ENCODE measurements at places on chromosomes 12 and 14.

DNA sequence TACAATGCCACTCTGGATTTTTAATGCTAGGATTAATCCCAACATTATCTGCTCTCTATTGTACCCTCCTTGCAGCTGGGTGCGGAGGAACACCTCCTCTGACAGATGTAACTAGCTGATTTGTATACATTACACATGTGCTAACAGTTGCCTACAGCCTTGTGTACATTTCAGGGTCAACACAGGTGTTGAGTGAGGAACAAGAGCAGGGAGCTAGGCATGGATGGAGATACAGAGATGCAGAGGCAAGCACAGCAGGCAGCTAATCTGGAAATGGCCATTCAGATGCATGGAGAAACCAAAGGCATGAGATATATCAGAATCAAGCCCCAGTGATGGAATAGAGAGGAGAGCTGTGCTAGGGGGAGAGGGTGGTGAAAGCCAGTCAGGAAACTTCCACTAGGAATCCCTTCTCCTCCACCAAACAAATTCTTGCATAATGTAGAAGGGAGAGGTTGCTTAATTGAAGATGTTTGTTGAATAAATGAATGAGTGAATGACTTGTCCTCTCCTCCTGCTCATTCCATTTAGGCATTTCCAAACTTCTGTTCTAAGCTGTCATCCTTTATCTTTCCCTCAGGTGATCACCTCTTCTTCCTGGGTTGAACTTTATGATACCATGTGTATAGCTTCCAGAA, 313.2 kb downstream of the ATP23 start:
- no peak for DNase-seq

GRCh38 chr14:71116568-71117122, 209.4 kb downstream of the PCNX1 start:
- DNase-seq = no peak

GRCh38 chr14:51458563-51458955, 193.2 kb upstream of the FRMD6 start:
- DNase-seq = peak; percentile 43

DNA sequence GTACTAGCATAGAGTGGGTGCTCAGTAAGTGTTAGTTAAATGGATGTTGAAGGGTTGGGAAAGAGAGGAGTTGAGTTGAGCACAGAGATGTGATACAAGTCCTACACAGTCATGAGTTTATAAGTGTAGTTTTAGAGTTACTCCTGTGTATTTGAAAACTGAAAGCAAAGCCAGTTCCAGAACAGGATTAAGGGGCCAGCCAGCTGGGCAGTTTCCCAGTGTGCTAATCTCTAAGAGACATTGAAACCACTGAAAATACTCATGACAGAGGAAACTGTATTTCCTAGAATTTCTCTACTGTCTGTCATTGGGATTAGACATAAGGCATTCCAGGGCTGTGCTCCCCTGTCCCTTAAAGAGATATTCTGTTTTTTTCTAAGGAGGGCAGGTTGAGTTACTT, 101.0 kb downstream of the DERA start:
- peak; percentile 43 for DNase-seq

GRCh38 chr14:61417141-61417540, 95.8 kb downstream of the PRKCH start:
- DNase-seq = no peak

DNA sequence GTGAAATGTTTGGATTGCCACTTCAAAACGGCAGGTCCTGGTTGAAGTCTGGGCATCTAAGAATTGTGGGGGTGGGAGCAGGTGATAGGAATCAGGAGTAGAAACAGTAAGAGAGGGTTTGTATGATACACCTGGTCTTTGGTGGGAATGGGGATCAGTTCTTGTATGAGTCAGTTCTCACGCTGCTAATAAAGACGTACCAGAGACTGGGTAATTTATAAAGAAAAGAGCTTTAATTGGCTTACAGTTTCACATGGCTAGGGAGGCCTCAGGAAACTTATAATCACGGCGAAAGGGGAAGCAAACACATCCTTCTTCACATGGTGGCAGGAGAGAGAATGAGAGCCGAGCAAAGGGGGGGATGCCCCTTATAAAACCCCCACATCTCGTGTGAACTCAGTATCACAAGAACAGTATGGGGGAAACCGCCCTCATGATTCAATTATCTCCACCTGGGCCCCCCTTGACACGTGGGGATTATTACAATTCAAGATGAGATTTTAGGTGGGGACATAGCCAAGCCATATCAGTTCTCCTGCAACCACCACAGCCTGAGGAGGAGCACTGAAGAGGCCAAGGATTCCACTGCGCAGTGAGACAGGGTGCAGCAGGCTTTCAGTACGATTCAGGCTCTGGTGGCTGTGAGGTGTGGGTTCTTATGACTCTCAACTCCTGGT, 52.1 kb downstream of the DRAM1 start:
- no peak for DNase-seq

DNA sequence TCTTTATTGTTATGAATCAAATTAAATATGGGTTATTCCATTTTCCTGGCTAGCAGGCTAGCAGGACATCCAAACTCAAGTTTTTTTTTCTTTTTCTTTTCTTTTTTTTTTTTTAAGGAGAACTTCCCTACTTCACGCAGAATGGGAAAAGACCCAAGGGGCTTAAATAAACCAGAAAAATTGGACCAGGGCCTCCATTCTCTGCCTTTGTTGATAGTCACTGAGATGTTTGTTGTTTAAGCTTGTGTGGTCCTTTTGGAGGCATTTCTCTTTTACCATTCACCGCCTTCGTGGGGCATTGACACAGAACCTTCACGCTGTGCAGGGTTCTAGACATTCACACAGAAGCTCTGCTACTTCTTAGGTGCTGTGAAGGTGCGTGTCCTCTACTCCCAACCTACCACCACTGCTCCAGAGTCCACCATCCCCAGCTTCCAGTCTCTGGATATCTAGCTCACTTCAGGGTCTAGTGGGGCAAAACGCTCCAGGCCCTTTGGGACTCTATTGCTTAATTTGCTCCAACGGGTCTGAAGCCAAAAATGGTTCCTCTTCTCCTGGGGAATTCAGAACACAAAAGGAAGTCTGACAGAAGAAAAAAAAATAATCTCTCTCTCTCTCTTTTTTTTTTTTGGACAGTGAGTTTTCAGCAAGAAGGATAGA, 301.3 kb downstream of the AEBP2 start:
- DNase-seq = no peak

GRCh38 chr12:22190969-22191368, 143.5 kb downstream of the ST8SIA1 start:
- DNase-seq = no peak

DNA sequence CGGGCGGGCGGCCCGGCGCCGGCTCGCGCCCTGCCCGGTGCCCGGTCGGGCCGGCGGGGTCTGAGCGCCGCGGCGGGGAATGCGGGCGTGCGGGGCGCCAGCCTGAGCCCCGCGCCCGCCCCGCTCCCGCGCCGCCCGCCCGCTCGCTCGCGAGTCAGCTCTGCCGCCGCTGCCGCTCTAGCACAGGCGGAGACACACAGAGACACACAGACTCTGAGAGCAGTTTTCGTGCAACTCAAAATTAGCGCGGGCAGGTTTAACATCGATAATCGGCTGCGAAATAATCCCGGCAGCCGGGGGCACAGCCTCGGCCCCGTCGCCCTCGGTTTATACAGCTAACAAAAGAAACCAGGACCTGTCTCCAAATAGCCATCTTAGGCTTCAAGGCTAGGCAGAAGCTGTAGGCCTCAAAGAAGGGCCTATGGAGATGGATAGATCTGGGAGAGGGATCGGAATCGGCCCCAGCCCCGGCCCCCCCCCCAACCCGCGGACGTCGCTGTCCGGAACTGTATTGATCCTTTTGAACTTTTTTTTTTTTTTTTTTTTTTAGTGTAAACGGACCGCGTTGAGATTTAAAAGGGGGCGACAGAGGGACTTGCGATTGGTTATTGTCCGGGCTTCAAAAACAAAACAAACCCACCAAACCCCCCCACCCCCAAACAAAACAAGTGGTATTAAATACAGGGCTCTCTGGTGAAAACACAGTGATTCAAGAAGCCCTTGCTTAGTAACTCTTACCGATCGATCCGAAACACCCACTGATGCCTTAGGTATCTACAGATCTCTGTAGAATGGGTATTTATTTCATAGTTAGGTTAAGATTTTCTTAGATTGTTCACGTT, 1.1 kb downstream of the ARID2 start:
- peak; percentile 45 for DNase-seq

- DNase-seq = no peak
These were observed 365.4 kb upstream of the ATP2B1 start for GRCh38 chr12:90074086-90074485.

- DNase-seq = no peak
These were observed 615.2 kb downstream of the RPS29 start for GRCh38 chr14:48970943-48971342.

- DNase-seq = peak; percentile 90
These were observed 282.4 kb downstream of the ZFP36L1 start for GRCh38 chr14:68510201-68511128.

DNA sequence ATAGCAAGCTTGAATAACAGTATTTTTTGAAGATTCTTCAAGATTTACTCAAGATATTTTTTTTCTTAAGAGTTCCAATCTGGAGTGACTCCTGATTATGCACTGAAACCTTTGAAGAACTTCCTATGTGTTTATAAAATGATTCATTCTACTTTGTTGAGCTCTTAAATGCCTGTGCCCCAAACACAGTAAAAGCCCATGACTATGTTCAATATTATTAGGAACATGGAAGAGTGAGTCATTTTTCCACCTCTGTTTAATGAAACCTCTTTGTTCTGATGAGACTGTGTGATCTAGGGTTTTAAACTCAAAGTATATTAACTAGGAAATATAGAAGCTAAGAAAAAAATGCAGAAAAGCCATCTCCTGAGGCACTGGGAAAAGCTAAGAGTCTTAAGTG, 415.0 kb upstream of the FBXO33 start:
- no peak for DNase-seq

GRCh38 chr14:52553671-52554575, 1.3 kb downstream of the GPR137C start:
- peak; percentile 53 for DNase-seq

DNA sequence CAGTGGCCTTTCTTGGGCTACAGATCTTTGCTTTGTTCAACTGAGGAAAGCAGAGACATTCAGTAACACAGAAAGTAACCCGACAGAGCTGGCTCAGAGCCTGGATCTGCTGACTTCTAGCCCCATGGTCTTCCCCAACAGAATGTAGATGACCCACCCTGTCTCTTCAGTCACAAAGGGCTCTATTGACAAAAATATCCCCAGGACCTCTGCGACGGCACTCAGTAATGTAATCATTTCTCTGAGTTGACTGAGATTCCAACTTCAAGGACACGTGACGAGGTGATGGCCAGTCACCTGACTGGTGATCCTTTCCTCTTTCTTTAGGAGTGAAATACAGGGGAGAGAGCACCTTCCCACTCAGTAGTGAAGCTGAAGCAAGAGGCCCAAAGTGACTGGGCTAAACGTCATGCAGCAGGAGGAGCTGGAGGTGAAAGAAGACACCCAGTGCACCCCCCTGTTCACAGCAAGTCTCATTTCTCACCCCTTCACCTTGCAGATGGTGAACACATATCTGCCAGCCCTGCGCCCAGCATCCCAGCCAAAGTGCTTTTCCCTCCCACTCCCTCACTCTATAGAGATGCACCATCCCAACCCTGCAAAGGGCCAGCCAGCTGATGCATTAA, 179.2 kb upstream of the EGLN3 start:
- no peak for DNase-seq

GRCh38 chr12:76957301-76957700, 78.5 kb upstream of the CSRP2 start:
- DNase-seq = no peak

DNA sequence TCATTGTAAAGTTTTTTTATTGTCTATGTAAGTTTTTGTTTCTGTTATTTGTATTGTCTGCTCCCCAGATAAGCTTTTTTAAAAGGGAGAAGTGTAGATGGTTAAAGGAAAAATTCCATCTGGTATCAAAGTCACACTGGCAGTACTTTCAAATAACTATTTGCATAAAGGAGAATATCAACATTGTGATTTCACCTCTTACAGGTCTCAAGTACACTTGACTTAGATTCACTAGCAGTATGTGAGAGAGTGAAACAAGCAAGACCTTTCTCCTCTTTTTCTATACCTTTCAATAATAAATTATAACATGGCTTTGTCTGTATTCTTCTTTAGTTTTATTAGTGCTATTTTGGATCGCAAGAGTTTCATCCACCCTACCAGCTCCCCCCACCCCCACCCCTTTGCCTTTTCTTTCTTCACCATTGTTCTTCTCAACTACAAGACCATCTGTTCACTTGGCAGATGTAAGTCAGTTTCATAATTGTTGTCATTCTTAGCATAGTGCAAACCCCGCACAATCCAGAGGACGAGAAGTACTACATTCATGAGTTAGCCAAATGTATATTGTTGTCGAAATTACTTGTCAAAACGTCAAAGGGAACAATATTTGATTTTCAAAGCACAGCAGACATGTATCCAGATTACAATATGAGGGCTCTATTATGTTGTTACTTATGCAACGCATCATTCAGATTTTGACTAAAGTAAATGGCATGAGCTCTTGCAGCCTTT, 602.7 kb upstream of the FLRT2 start:
- DNase-seq = peak; percentile 7

- no peak for DNase-seq
These were observed 68.6 kb downstream of the FIGNL2 start for GRCh38 chr12:51779876-51780275.

- no peak for DNase-seq
These were observed 1.5 kb downstream of the GRIN2B start for GRCh38 chr12:13979772-13980378.

GRCh38 chr12:5259523-5259922, 172.4 kb upstream of the NTF3 start:
- DNase-seq = no peak

- no peak for DNase-seq
These were observed 968.6 kb downstream of the DIO2 start for GRCh38 chr14:79242666-79243065.

DNA sequence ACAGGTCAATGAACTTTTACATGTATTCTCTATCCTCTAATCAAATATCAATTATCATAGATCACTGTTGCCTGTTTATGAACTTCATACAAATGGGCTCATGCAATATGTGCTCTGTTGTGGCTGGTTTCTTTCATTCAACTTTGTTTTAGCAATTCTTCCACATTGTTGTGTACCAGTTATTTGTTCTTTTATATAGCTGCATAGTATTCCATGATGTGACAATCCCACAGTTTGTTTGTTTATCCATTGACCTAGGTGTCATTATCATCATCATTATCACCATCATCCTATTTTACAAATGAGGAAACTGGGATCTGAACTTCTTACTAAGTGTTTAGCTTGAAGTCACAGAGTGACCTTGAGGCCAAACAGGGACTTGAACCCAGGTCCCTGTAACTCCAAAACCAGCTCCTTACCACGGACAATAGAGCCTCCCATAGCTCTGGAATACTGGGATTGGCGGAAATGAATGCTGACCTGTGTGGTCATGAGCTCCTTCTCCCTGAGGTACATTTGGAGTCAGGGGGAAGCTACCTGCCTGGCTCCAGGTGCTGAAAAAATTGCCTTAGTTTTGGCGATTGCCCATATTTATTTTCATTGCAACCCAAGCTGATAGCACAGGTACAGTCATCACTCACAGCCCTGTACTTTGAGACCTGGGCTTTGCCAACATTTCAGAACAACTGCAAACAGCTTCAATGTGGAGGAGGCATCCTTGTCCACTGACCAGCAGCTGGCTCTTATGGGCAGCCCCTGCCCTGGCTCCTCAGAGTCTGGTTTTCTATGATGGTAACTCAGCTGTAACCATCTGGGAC, 9.2 kb downstream of the ZFP36L1 start:
- DNase-seq = no peak
